ENCODE measurements at places on chromosomes 4 and X.

DNA sequence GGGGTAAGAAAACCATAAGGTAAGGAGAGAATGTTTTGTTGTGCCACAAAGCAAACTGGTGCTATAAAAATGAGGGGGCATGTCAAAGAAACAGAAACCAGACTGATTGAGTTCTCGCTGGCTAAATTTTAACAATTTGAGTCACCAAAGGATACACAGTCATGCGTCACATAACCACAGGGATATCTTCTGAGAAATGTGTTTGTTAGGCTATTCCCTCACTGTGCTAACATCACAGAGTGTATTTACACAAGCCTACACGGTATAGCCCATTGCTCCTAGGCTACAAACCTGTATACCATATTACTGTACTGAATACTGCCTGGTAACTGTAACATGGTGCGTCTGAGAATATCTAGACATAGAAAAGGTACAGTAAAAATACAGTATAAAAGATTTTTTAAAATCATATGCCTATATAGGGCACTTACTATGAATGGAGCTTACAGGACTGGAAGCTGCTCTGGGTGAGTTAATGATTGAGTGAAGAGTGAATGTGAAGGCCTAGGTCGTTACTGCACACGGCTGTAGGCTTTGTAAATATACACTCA lies 50.1 kb downstream of the FBXW7 start:
- DNase-seq = peak; percentile 93

DNA sequence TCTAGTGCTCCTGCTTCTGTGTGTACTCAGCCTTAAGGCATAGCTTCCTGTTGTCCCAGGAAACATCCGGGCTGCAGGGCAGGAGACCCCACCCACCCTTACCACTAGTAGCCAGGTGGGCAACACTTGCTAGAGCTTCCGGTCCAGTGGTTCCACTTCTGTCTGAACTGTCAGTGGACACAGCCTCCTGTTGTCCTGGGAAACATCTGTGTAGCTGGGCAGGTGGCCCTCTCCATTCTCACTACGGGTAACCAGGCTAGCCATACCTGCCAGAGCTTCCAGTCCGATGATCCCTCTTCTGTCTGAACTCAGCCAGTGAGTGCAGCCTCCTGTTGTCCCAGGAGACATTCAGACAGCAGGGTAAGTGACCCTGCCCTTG lies 372.2 kb downstream of the INPP4B start:
- DNase-seq = no peak

GRCh38 chrX:111375747-111376146 lies 36.2 kb downstream of the DCX start:
- peak; percentile 7 for DNase-seq

DNA sequence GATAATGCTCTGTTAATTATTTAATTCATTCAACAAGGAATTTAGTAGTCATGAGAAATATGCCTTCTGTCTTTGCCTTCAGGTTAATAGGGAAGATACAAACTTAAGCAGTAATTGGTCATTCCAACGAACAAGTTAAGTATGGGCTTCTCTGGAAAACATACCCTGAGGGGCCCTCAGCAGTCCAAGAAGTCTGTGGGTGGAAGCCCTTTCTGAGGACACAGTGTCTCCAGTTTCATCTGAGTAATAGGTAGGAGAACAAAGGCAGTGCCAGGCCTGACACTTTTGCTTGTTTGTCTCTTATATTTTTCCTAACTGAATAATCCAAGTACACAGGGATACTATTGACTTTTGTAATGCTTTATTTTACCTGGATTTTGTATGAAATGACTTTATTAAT lies 262.5 kb downstream of the FBXW7 start:
- no peak for DNase-seq
